ENCODE measurements at places on chromosomes 3 and 15.
A peak's percentile ranks its signal among the peaks of the same experiment; 100 is the strongest.

GRCh38 chr15:91257746-91258414 lies 157.8 kb downstream of the SV2B start:
- DNase-seq, result no peak

DNA sequence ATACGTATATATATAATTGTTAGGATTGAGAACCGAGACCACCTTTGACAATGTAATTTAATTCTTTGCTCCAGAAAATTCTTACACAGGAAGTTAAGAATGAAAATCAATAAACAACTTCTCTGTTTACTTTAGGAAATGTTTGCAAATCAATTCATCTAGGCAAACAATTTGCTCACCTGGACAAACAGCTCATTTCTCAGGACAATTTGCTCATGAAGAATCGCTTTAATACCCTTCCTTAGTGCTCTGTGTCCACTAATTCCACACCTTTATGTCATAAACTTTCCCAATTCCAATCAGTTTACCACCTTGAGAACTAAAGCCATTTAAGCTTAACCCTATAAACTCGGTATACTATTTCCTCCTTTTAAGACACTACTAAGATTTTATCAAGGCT lies 292.2 kb downstream of the BCHE start:
- no peak for DNase-seq

- DNase-seq, result no peak
Observed at GRCh38 chr3:190983875-190984274, 121.4 kb upstream of the GMNC start.

DNA sequence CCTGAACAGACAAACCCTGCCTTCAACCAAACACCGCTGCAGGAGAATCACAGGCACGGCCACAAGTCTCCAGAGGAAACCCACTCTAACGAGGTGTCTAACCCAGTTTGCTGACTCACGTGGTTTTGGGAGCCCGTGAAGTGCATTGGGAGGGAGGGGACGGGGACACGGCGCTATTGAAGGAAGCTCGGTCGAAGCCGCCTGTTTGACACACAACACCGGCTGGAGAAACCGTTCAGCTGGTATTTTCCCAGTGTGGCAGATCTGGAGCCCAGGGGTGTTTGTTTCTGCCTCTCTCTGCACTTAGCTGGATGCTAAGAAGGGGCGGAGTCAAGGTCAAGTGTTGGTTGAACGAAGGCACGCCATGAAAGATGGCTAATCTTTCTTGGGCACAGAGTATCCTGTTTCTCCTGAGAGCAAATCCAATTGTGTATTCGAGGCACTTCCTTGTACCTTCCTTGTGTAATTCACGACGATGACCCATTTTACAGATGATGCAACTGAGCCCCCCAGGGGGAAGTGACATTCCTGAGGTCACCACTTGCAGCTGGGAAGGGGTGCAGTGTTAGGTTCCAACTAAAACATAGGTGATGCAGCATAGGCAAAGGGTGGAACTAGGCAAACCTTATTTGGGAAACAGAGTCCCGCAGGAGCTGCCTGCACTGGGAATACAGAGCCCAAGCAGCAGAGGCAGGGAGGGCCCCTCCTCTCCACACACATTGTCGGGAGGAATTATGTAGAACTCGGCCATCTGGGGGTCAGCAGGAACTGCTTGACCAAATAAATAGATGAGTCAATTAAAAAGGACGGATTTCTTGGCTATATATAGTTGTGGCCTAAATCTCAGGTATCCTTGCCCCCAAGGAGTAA lies 22.5 kb downstream of the SLC6A6 start:
- no peak for DNase-seq

- peak; percentile 96 for DNase-seq
Observed at GRCh38 chr3:53109190-53109589, 21.0 kb downstream of the RFT1 start.

- no peak for DNase-seq
Observed at GRCh38 chr3:121997372-121997771, 24.7 kb downstream of the ILDR1 start.

DNA sequence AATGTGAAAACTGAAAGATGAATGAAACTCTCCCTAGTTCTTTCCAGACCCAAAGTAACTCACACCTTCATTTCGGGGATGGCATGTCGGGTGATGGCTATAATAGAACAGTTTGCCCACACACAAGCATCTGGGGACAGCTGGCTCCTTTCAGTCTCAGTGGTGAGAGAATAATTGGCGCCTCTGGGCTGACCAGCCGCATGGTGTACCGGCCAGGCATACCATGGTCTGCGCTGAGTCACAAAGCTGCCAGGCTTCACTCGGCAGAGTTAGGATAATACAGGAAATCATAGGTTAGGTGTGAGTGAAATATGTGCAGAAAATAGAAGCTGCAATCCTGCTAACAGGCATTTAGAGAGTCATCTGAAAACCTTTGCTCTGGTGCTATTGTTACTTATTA lies 80.4 kb upstream of the IGF1R start:
- no peak for DNase-seq

- DNase-seq, result peak; percentile 97
Observed at GRCh38 chr15:75107908-75108838, 84.8 kb downstream of the PPCDC start.

DNA sequence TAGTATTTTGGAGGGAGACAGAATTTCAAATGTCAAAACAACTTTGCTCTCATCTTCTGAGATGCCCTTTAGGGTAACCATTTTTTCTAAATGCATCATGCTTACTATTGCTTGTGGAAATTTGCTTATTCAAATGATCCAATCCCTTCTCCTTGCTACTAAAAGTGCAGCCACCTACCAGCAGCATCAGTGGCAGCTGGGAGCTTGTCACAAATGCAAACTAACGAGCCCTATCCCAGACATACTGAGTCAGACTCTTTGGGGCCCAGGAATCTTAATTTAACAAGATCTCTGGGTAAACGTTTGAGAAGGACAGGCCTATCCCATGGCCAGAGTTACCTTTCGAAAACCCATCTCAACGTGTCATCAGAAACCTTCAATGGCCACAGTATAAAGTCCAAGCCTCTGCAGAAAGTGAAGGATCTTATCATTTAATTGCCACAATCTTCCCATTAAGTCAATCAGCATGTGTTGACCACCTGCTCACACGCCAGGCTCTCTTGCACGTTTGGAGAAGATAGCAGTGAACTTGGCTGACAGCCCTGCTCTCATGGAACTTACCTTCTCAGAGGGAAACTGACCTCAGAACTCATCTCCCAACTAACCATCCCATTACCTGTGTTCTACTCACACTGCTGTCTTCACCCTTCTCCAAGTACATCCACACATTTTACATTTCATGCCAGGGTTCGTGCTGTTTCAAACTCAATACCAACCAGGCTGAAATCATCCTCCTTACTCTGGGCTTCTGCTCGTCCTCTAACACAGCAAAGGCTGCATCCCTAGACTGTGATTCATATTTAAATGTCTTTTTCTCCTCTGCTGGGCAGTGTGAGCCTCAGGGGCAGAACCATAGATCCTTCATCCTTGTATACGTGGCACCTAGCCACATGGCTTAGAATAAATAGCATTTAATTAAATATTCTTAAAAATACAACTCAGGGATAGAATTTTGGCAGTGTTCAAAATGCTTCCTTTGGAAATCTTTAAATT lies 24.8 kb upstream of the VGLL4 start:
- peak; percentile 15 for DNase-seq
